ENCODE measurements at places on chromosomes 16 and 17. TPM values are rescaled to one million over a fixed set of nuclear protein-coding genes. Genes with fewer than 3 reads are reported as not detected.

Gene GLYR1
- 121 TPM for total RNA-seq

Gene AXIN1
- total RNA-seq = 40.3 TPM

Gene SMIM5
- not detected for total RNA-seq

Gene TOM1L1
- not detected for total RNA-seq

GRCh38 chr17:61551255-61551742, 39.7 kb downstream of the NACA2 start:
- DNase-seq = no peak

GRCh38 chr16:5027575-5028235, 6.0 kb downstream of the NAGPA start:
- DNase-seq = no peak

- no peak for DNase-seq
Observed at GRCh38 chr17:60729854-60730253, 52.2 kb downstream of the BCAS3 start.

GRCh38 chr17:71472809-71473789, 647.7 kb upstream of the SOX9 start:
- DNase-seq = no peak

- no peak for DNase-seq
Observed at GRCh38 chr17:21251337-21252010, 1.7 kb downstream of the NATD1 start.

DNA sequence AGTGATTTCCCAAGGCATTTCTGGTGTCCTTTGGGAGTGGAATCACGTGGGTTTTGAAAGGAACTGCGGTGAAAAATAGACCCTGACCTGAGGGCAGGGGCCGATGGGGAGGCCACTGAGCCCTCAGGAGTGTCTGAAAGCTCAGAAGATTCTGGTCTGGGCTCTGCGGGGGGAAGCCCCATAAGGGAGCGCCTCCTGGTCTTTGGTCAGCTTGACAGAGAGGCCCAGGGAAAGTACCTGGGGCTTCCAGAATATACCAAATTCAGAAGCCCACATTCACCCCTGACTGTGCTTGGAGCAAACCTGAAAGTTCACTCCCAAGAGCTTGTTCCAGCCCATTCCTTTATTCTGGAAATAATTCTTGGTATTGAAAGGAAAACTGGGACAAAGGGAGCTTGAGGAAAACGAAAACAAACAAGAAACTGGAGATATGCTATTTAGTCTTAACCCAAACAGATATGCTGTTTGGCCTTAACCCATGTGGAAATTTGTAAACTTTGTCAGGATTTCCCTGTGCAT, 23.2 kb upstream of the NAGLU start:
- DNase-seq = no peak

- DNase-seq = peak; percentile 68
Observed at GRCh38 chr16:67163164-67163998, 1.2 kb upstream of the HSF4 start.

DNA sequence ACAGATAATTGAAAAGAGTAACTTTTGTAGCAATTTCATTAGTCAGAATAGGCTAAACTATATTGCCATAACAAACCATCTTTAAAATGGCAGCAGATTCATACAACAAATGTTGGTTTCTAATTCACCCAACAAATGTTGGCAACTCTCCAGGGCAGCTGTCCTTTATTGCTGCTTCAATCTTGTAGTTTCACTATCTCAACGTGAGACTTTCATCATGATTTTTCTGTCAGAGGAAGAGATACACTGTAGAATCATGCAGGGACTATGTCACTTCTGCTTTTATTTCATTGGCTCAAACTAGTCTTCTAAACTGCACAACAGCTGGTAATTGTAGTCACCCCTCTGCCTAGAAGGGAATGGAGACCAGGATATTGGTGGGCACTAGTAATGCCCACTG, 174.2 kb downstream of the TANC2 start:
- DNase-seq = no peak

- no peak for DNase-seq
Observed at GRCh38 chr17:58538811-58539409, 24.5 kb upstream of the MTMR4 start.

Data from CD4-positive, alpha-beta memory T cell (primary cell).